ENCODE measurements at places on chromosomes 12 and 14.

DNA sequence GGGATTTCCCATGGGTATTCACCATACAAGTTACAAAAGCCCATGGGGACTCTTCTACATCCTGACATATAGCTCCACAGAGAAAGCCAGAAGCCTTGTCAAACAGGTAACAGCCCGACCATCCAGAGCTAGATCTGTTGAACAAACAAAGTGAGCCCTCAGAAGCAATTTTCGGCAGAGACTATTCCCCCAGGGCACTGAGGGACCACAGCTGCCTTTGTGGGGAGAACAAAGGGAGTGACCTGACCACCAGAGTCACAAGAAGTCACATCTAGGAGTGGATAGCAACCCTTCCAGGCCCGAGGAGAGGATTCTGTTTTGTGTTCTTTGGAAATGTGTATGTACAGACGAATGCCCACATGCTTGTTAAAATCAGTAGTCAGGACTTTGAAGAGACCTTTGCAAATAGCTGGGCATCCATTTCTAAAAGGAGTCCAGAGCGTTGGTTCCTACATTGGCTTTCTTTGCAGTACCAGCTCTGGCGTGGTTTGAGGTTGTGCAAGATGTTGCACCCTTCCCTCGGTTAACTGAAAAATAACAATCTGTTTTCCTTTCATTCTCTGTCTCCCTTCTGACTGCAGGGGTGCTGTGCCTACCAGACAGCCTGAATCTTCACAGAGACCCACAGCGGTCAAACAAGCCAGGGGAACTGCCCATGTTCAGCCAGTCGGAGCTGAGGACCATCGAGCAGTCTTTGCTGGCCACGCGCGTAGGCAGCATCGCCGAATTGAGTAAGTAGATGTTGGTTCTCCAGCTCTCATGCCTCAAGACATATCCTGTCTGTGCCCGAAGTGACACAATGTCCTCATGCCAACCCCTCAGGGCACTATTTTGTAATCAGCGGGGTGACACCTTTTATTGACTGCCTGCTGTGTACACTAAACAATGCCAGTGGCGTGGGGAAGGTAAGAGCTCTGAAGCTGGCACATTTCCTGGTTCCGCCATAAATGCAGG lies 165.4 kb upstream of the PWP1 start:
- H3K4me1 ChIP-seq, result peaks cover 7% of the 10 kb centered on the region
- no peak for DNase-seq
- peaks cover 11% of the 10 kb centered on the region for H3K36me3 ChIP-seq
- H3K4me3 ChIP-seq, result no peak overlapping the region

DNA sequence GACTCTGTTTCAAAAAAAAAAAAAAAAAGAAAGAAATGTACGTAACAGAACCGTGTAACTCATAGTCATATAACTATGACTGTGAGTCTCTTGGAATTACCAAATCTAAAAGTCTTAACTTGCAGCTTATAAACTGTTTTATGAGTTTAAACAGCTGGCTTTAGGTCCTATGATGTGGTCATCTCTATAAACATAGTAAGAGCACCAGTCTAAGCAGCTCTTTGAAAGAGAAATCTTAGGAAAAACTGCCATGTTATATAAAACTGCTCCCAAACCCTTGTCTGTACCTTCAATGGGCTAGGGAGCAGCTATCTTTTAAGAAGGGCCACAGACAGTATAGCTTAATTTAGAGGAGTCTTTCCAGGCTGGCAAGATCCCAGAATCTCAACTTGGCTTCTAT lies 115.5 kb upstream of the AEBP2 start:
- no peak overlapping the region for H3K27ac ChIP-seq
- DNase-seq, result no peak
- no peaks in the 10 kb centered on the region for H3K27me3 ChIP-seq
- H3K36me3 ChIP-seq, result no peaks in the 10 kb centered on the region
- H3K4me1 ChIP-seq, result no peaks in the 10 kb centered on the region
- no peak overlapping the region for H3K4me3 ChIP-seq

DNA sequence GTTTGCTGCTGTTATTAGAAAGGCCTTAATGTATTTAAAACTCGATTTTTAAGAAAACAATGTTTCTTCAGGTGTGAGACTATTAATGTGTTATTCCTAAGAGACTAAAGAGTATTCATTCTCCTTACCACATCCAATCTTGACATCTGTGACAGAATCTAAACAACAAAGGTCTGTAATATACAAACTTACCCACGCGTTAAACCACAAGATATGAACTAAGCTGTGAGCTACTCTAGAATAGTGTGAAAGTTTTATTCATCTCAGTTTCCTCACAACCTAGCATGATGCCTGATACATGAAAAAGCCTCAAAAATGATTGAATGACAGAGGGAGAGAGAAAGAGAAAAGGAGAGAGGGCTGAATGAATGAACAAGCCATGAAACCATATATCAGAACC lies 117.3 kb upstream of the COCH start:
- H3K4me3 ChIP-seq, result no peak overlapping the region
- H3K36me3 ChIP-seq, result no peaks in the 10 kb centered on the region
- no peak for DNase-seq
- H3K27ac ChIP-seq, result no peak overlapping the region

DNA sequence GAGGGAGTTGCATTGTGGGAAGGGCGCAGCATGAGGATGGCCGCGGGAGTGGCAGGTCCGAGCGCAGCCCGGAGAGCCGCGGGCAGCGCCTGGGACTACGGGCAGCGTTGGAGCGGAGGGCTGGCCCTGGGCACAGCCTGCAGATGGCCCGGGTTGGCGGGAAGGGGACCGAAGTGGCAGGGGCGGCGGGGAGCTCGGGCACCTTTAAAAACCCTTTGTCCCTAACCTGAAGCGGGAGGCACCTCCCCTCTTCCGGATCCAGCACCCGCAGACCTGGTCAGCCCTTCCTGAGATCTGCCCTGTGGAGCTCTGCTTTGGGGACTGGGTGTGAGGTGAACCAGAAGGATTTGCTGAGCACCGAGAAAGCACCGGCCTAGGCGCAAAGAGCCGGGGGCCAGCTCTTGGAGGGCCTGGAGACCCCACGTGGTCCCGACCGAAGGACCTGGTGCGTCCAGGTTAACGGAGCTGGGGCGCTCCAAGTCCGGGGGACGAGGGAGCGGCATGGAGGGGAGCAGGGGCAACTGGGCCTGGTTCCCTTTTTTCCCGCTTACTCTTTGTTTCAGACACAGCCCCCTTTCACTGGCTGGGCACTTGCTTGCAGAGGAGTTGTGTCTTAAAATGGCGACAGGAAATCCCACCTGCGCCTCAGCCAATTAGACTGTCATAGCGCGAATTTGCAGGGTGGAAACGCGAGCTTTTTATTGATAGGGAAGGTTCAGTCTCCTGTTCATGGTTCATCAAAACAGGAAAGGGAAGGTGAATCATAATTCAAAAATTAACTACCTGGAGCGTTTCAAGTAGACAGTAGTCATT lies 792 bp upstream of the SLC38A1 start:
- no peaks in the 10 kb centered on the region for H3K27me3 ChIP-seq
- DNase-seq, result peak; percentile 40
- H3K4me3 ChIP-seq, result no peak overlapping the region
- H3K36me3 ChIP-seq, result peaks cover 12% of the 10 kb centered on the region
- H3K27ac ChIP-seq, result no peak overlapping the region
- peaks cover 24% of the 10 kb centered on the region for H3K4me1 ChIP-seq

- H3K36me3 ChIP-seq, result no peaks in the 10 kb centered on the region
- no peak for DNase-seq
- H3K4me3 ChIP-seq, result no peak overlapping the region
- no peak overlapping the region for H3K27ac ChIP-seq
Observed at GRCh38 chr12:57181072-57181471, 33.7 kb upstream of the LRP1-AS start.

DNA sequence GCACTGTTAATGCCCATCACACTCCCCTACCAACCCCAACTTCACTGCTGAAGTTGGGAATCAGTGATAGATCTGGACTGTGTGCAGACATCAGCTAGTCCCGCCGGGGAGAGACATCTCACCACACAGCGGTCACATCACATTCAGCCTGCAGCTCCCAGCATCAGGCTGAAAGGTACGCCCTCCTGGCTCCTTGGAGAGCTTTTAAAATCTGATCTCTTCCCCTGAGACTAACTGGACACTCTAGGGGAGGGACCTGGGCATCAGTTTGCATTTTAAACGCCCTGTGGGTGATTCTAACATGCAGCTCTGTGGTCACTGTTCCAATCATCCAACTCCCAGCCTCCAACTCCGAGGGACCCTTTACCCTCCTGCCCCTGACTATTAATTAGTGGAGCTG lies 58.4 kb downstream of the CCDC85C start:
- H3K27me3 ChIP-seq, result no peaks in the 10 kb centered on the region
- H3K36me3 ChIP-seq, result no peaks in the 10 kb centered on the region
- no peaks in the 10 kb centered on the region for H3K4me1 ChIP-seq
- DNase-seq, result no peak

- peaks cover 1% of the 10 kb centered on the region for H3K27me3 ChIP-seq
- H3K4me1 ChIP-seq, result no peaks in the 10 kb centered on the region
- no peak overlapping the region for H3K4me3 ChIP-seq
- no peak overlapping the region for H3K27ac ChIP-seq
Observed at GRCh38 chr12:19140381-19141236, 11.1 kb downstream of the PLEKHA5 start.

DNA sequence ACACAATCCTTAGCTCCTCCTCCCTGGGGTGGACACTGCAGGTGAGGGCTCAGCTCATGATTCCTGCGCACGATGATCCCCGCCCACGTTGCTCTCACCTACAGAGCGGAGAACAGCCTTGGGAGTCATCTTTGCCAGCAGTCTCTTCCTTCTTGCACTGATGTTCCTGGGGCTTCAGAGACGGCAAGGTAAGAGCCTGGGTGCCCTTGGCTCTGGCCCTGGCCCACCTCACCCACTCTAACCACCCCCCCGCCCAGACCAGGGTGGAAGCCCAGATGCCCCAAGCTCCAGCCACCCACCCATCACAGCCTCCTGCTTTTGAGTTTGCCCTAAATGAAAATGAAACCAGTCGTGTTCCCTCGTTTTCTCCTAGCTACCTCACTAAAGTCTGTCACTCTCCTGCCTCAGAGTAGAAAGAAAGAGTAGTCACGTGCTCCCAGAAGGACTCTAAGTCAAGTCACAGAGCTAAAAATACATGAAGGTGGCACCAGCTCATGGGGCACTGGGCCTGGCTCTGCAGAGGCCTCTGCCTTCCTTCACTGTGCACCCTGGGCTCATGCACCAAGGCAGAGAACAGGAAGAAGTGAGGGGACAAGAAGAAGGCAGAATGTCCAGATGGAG lies 9.0 kb downstream of the TAPBPL start:
- peak overlapping the region; percentile 99 for H3K27ac ChIP-seq
- DNase-seq, result no peak
- H3K36me3 ChIP-seq, result peaks cover 74% of the 10 kb centered on the region
- H3K27me3 ChIP-seq, result no peaks in the 10 kb centered on the region

GRCh38 chr12:117874842-117875434 lies 93.9 kb downstream of the KSR2 start:
- H3K4me3 ChIP-seq, result no peak overlapping the region
- peaks cover 27% of the 10 kb centered on the region for H3K27me3 ChIP-seq
- peak; percentile 34 for DNase-seq

DNA sequence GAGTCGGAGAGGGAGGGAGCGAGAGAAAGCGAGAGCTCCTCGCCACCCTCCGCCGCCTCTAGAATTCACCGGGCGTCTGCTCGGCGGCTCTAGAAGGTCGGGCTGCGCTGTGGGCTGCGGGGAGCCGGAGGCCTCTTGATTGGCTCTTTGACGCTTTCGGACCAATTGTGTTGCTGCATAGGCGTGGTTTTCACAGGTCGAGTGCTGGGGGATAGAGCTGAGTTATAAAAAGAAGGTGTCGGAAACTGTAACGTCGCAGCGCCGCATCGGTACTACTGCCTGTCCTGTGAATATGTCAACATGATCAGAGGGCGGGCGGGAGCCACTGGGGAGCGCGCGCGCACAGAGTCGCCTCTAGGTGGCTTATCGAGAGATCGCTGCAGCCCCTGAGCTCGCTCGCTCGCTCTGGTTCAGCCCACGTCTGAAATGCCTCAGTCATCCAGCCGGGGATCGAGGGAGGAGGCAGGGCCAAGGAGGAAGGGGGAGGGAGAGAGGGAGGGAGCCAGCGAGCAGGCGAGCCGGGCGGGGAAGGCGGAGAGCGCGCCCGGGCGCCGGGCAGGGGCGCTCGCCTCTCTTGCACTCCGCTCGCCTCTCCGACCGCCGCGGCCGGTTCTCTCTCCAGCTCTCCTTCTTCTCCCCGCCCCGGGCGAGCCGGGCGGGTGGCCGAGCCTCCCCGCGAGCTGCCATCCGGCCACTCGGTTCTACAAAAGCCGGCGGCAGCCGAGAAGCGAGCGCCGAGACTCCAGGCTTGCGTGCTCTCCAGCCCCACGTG lies at the start of gene TBX3:
Gene TBX3, minus strand, starts transcription at position 78 of the 772 bp plus-strand sequence. CDS start 975 bp downstream, outside the sequence.
- DNase-seq, result peak; percentile 1
- peak within 1 kb of the TSS; percentile 81 for H3K27ac ChIP-seq
- H3K36me3 ChIP-seq, result peaks cover 3% of the 10 kb centered on the region
- peak within 1 kb of the TSS; percentile 33 for H3K4me3 ChIP-seq

DNA sequence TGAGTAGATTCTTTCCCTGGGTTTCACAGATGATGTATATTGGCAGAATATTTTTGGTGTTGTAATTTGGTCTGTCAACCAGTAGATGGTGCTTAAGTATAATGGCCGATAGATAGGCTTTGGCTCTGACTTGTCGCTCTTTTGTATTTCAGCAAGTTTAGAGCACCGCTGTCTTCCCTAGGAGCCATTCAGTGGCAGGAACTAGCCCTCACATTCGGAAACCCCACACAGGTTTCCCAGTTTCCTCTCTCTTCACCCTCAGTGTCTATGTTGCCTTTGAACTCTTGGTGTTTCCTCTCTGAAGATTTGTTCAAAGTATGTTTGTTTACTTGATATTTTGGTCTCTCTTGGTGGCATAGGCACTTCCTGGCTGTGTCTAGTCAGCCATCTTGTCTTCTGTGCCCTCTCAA lies 102.2 kb downstream of the GPHN start:
- DNase-seq, result no peak
- H3K4me3 ChIP-seq, result no peak overlapping the region
- no peaks in the 10 kb centered on the region for H3K36me3 ChIP-seq
- peaks cover 21% of the 10 kb centered on the region for H3K4me1 ChIP-seq

GRCh38 chr14:79246173-79246572 lies 965.1 kb downstream of the DIO2 start:
- no peaks in the 10 kb centered on the region for H3K4me1 ChIP-seq
- no peaks in the 10 kb centered on the region for H3K36me3 ChIP-seq
- H3K4me3 ChIP-seq, result no peak overlapping the region
- H3K27ac ChIP-seq, result no peak overlapping the region

- H3K4me1 ChIP-seq, result no peaks in the 10 kb centered on the region
- H3K36me3 ChIP-seq, result peaks cover 36% of the 10 kb centered on the region
Observed at GRCh38 chr12:104095289-104095688, 31.0 kb downstream of the HCFC2 start.

DNA sequence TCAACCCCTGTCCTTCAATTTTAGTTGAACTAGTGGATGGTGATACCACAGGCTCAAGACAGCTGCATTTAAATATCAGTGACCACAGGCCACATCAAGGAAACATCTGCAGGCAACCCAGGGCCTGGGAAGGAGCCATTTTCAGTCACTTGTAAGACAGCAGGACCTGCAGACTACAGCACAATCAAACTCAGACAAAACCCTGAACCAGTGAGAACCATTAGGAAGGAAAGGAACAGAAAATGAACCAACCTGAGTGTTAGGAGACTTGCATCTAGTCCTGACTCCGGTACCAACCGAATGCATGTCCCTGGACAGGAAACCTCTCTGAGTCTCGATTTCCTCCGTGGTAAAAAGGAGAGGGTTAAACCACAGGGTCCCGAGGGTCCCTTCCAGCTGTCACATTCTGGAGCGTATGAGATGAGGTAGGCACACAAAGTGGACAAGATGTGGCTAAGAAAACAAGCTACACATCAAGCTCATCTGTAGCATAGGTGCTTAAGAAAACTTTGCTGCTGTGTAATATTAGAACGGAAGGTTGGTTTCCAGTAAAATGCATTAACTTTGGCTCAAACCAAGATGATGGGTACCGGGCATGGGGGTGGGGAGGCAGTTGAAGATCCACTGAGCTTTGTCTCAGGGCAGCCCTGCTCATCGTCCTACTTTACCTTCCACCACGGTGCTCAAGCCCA lies 1.6 kb upstream of the CDKN1B start:
- peak overlapping the region; percentile 86 for H3K4me3 ChIP-seq
- peaks cover 68% of the 10 kb centered on the region for H3K4me1 ChIP-seq
- H3K36me3 ChIP-seq, result peaks cover 35% of the 10 kb centered on the region
